Cardiac septum (tissue), 1 donor: ENCODE measurements at places on chromosomes 5 and 9. TPM values are rescaled to one million over a fixed set of nuclear protein-coding genes. Genes with fewer than 3 reads are reported as not detected.

Gene CDHR2
- 0.51 TPM for total RNA-seq

Gene TNFSF8
- 0.86 TPM for total RNA-seq

DNA sequence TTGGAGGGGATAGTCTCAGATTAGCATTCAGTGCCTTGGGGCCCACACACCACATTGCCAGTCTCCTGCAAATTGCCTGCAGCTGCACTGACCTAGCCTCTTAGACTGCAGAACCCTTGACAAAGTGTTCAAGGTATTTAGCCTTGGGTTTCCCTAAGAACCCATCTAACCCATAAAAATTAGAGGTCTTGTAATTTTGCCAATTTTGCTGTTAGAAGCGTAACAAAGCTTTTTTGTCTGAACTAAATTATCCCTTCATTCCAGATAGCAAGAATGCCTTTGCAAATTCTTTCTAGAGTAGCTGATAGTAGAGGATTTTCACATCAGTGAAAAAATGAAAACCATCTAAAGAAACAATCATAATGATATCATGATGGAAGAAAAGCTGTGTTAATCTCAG, 74.0 kb upstream of the CCNG1 start:
- no peak for DNase-seq

Gene TEK
- 21.0 TPM for total RNA-seq

DNA sequence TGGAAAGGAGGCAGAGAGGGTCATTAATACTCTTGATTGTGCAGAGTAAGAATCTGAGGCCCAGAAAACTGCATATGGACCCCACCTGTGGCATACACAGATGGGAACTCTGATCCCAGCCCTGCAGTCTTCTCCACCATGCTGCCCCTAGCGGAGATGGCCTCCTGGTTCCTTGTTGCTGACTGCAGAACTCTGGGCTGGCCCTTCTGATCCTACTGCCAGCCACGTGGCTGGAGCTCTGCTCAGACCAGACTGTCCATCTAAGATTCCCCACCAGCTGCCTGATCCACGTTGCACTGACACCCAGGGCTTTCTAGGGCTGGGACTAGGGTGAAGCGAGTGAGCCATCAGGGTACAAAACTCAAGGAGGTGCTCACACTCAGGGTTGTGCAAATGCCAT, 245.7 kb upstream of the NR4A3 start:
- no peak for DNase-seq

DNA sequence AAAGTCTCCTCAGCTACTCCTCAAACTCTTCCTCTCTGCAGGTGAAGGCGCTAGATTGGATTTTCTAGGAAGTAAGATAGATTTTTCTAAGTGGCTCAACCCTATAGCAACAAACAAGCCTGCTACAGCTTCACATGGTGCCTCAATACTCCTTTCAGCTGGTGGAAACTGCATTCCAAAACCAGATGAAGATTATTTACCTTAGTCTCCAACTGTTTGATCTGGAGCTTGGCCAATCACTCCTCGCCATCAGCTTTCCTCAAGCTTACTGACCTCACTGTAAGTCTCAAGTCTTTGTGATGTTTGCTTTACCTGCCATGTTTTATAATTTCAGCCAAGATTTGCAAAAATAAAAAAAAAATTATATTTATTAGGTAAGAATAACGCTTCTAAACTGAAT, 622.4 kb downstream of the CHSY3 start:
- no peak for DNase-seq

DNA sequence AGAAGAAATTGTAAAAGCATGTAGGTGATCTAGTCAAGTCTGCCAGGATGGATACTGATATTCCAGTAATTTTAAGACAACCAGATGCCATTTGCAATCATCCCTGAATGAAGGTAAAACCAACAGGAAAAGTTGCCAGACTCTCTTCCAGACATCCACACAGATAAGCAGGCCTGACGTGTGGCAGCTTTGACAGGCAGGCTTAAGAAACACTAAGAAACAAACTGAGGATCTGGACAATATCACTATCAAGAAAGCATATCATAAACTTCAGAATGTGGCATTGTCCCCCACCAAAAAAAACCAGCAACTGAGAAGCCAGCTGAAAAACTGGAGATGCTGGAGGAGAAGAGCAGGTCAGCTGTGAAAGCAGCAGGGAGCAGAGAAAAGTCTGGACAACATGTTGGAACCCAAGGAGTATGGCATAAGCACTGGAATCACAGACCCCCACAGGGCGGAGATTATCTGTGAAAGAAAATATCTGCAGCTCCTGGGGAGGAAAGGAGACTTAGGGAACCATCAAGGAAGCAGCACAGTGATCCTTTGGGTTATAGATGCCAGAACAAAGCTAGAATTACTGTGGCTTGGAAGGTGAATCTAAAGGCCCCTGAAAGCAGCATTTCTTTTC, 307.0 kb downstream of the CWC27 start:
- DNase-seq = no peak

Gene KIF4B
- 0.13 TPM for total RNA-seq

Gene SYK
- 4.7 TPM for total RNA-seq

DNA sequence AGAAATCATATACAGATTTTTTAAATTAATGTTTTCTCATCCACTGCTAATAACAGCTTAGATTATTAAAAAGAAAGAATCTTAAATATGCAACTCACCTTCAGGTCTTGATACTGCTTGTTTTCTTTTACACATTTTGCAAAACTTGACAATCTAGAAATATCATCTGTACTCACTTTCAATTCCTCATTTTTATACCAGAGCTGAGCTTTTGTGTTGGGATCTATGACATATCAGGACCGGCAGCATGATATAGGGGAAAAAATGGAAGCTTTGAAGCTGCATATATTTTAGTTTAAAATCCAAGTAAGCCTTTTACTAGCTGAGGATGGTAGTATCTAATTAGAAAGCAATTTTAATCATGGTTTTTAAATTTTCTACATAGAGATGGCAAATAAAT, 75.7 kb upstream of the SMARCA2 start:
- no peak for DNase-seq

DNA sequence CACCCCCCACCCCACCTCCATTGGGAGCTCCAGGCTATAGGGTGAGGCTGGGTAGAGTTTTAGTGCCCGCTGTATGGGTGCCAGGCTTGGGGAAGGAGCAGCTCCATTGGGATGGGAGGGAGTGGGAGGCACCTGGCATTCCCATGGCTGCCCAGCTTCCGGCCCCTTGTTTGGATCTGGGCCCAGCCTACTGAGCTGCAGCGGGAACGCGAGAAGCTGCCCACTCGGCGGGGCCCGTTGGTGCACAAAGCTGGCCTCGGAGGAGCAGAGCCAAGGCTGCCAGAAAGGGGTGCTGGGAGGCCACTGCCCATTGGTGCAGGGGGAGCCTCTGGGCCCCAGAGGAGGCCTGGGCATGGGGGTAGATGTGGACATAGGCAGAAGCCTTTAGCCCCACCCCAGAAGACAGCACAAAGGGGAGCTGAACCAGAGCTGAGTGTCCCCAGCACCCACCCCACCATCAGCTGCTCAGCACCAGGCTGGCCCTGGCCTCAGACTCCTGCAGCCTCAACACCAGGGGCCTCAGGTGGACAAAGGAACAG, 4.4 kb downstream of the LCN9 start:
- peak; percentile 55 for DNase-seq

DNA sequence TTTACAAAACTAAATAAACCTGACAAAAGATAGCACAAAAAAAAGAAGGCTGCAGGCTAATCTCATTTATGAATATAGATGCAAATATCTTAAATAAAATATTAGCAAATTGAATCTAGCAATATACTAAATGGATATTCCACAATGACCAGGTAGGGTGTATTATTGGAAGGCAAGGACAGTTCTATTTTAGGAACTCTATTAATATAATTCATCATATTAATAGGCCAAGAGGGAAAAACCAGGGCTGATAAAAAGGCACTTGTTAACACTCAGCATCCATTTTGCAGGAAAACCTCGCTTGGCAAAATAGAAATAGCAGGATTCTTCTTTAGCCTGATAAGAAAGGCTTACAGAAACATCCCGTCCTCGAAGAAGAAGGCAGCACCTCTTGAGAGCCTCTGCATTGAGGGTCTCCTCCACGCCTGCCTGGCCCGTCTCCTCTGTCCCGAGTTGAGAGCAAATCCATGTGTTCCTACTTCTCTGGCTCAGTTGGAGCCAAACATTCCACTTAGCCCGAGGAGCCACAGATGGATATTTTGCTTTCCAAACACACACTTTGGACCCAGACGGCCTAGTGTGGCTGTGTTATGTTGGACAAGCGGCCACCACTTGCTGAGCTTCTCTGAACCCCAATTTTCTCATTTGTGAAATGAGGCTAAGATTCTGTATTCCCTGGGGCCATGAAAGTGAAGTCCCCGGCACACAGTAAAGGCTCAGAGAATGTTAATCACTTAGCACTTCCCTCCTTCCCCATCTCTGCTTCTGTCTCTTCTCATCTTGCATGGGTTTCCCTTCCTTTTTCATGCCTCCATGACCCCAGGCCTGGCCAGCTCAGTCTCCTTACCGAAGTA, 181.8 kb upstream of the MVB12B start:
- DNase-seq = peak; percentile 43

Gene MYOZ3
- 10.0 TPM for total RNA-seq

GRCh38 chr5:72623936-72624335, 116.7 kb upstream of the ZNF366 start:
- no peak for DNase-seq
